ENCODE measurements at places on chromosomes 3 and 15.

- no peak for DNase-seq
Measured at GRCh38 chr15:75059607-75060006, 36.2 kb downstream of the PPCDC start.

GRCh38 chr15:35850284-35850683 is 304.3 kb upstream of the DPH6 start:
- no peak for DNase-seq

DNA sequence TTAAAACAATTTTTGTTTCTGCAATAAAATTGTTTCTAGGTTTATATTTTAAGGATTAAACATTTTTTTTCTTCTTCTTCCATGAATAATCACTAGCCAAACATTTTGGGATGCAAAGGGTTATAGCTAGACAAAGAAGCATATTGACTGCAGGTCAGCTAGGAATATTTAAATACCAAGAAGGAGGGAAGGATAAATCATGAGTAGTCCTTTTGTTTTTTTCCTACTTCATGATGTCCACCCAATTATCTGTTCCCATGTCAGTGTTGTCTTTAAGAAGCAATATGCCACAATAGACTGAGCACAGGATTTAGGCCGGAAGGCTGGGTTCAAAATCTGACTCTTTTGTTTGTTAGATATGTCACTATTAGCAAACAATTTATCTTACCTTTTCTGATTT is 82.1 kb downstream of the VPS8 start:
- no peak for DNase-seq

GRCh38 chr15:41513506-41514227 is at the start of gene LTK:
Gene LTK, minus strand, starts transcription at chr15:41513827. Its CDS starts 118 bp downstream, at chr15:41513709.
- peak; percentile 65 for DNase-seq

DNA sequence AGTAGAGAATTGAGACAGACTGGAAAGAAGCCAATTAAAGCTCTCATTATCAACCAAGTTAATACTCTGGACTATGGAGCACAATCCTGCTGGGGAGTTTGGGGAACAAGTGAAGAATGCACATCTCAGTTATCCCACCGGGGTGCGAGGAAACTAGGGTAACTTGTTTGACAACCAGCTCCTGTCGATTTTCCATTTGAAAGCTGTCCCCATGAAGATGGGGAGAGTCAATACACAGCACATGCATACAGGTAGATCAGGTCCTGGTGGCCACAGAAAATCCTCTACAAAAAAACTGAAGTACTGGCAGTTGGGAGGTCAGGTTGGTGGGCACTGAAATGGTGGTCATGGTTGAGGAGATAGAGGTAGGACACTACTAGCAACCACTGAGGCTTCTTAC is 25.7 kb upstream of the GRAMD1C start:
- no peak for DNase-seq

DNA sequence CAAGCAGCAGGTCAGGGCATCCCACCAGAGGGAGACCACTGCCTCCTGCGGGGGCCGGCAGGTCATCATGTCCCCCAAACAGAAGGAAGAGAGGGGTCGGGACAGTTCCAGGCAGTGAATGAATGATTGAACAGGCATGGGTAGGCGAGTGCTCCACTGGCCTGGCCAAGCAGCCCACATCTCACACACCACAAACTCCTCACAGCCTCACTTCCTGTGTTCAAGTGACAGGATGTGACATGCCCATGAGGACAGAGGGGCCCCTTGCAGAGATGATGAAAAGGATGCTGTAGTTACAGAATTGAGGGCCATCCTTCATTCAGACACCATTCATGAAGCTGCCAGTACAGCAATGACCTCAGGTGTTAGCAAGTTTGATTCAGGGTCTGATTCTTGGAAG is 3.7 kb downstream of the IQSEC1 start:
- DNase-seq: no peak

DNA sequence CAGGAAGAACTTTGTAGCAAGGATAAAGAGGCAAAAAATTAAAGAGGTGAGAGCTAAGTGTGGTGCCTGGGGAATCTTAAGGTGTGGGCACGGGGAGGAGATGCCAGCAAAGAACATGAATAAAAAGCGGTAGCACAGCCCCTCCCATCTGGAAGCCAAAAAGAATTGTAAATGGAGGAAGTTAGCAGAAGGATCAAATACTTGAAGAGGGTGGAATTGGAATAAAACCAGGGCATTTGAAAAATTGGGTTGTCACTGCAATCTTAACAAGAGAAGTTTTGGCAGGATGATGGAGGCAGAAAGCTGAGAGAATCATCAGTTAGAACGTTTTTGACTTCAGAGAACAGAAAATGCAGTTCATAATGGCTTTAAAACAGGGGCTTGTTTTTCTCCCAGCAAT is 2.4 kb downstream of the CCR2 start:
- no peak for DNase-seq

- DNase-seq: no peak
Measured at GRCh38 chr3:179560791-179561190, 1.9 kb upstream of the ACTL6A start.

GRCh38 chr15:101001056-101001455 is 81.9 kb downstream of the LRRK1 start:
- DNase-seq: no peak

DNA sequence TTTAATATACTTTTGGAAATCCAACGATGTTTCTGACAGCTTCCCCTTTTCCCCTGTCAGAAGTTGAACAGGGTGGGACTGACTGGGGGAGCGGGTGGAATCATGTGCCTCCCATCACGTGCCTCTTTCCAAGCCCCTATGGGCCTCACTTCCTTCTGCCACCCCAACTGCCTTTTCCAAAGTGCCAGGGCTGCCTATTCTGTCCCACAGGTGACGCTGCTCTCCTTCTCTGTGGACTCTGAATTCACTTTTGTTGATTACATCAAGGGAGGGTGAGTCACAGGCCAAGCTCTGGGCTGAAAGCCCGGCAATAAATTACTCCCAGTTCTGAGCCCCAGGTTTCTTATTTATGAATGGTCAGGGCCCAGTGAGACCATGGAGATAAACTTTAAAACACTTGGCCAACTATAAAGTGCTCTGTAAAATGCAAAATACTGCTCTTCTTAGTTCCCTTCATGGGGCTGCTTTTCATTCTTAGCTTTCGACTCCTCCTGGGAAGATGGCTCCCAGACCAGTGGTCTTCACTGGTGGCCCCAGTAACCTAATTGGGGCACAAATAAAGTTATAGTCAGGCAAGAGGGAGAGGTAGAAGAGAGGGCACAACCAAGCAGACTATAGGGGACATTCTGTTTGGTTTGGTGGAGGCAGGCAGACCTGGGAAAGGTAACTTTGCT is 12.3 kb downstream of the CPNE9 start:
- peak; percentile 81 for DNase-seq

GRCh38 chr3:171404376-171404967 is 55.7 kb downstream of the TNIK start:
- no peak for DNase-seq

GRCh38 chr15:73936588-73937290 is 10.5 kb downstream of the LOXL1 start:
- no peak for DNase-seq

- DNase-seq: no peak
Measured at GRCh38 chr3:138842483-138843188, 7.9 kb upstream of the PIK3CB start.

- no peak for DNase-seq
Measured at GRCh38 chr3:44511238-44511566, 33.7 kb upstream of the ZNF445 start.

- DNase-seq: no peak
Measured at GRCh38 chr3:195760345-195761122, 39.8 kb downstream of the MUC20 start.

- DNase-seq: no peak
Measured at GRCh38 chr15:42363942-42364341, 4.6 kb downstream of the CAPN3 start.

- no peak for DNase-seq
Measured at GRCh38 chr3:38549486-38549885, 53.3 kb downstream of the EXOG start.

DNA sequence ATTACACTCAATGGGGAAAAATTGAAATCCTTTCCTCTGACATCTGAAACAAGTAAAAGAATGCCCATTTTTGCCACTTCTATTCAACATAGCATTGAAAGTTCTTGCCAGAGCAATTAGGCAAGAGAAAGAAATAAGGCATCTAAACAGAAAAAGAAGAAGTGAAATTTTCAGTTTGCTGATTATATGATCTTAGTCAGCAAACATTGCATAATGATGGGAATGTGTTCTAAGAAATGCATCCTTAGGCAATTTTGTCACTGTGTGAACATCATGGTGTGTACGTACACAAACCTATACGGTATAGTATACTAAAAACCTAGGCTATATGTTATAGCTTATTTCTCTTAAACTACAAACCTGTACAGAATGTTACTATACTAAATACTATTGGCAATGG is 278.0 kb downstream of the CGGBP1 start:
- no peak for DNase-seq

DNA sequence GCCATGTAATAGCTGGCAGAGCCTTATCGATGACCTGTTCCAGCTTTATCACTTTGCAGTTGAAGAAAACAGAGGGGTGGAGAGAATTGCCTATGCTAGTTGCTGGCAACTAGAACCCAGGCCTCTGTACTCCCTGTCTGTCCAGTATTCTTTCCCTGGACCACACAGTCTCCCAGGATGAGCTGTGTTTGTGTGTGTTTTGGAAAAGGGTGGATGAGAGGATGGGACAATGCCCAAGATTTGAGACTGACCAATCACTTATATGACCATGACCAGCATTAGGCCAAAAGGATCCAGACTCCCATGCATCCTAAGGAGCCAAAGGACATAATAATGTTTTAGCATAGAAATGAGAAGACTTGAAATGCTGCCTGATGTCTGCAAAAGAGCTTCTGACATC is 102.6 kb downstream of the CD200R1L start:
- no peak for DNase-seq

DNA sequence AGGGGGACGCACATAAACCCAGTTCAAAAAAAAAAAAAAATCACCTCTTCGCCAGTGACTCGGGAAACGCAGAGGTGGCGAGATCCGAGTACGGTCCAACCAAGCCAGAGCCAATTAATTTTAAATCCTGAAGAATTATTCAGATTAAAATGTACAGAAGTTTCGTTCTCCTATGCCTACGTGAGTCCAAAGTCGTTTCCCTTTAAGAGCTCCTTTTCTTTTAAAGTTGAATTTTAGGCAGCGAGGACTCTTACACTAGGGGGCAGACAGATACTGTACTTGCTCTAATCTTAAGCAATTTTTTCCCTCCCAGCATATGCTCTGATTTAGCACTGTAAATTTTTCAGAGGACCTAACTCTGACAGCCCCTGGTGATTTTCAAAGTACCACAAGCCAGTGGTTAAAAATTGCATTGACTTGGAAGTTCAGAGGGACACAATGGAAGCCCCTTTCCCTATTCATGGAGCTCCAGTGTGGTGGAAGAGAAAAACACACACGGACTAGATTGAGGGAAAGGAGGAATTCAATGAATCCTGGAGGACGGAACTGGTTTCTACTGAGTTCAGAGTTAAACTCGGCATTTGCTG is 3.3 kb upstream of the NR2F2 start:
- DNase-seq: peak; percentile 73

All from HCT116 (cell line).